ELF-1 (cell line): ENCODE measurements at places on chromosomes 1 and 21.

DNA sequence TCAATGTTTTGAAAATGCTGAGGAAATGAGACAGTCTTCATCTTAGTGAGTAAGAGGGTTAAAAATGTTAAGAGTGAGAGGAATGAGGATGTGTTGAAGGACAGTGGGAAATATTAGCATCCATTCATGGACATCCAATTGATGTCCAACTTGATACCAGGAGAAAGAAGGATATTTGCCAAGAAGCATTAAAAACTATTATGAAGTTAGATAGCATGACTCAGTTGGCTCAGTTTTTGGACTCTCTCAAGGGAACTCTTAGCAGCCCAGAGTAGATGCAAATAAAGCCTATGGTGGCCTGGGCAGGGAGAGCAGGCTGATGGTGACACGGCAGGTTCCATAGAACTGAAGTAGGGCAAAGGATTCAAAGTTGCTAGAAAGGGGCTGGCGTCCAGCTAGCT is 171.0 kb downstream of the ZZZ3 start:
- no peak for DNase-seq

GRCh38 chr1:22685591-22686059 is 25.0 kb upstream of the EPHB2 start:
- peak; percentile 58 for DNase-seq

- DNase-seq: no peak
Measured at GRCh38 chr1:156157506-156157905, 4.1 kb downstream of the SEMA4A start.

GRCh38 chr1:63524201-63524600 is 876 bp downstream of the EFCAB7 start:
- no peak for DNase-seq

GRCh38 chr21:24367936-24368335 is 1239.3 kb downstream of the MRPL39 start:
- DNase-seq: no peak

DNA sequence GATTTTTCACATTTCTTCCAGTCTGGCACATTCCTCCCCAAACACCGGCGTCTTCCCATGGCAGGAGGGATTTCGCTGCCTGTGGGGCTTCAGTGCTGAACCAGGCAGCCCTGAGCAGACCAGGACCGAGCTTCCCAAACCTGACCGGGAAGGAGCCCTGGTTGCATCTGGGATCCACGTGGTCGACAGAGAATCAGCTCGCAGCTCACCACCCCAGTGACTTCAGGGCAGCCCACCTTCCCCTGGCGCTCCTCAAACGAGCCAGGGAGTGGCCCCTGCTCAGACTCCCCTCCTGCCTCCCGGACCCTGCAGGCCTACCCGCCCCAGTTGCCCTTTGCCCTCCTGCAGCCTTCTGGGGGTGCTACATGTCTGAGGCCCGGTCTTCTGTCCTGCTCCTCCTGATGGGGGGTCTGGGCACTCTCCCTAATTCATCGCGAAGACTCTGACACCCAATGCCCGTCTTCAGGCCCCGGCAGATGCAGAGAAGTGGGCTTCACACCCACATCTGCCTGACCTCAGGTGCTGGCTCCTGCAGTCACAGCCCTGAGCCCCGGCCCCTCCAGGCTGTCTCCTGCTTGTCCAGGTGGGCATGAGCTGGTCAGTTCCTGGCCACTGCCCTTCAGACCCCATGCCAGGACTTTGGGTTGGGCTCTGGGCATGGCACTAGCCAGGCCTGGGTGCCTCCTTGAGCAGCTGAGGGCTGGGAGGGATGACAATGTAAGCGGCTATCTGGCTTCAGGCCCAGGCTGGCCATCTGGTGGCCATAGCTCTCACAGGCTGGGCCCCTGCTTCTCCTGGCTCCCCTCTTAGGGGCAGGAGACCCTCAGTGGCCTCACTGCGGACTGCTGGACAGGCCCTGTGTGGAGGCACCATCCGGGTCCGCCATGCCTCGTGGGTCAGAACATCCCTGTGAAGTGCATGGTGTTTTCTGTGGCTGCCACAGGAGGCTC is 26.1 kb upstream of the PRSS38 start:
- peak; percentile 47 for DNase-seq

- no peak for DNase-seq
Measured at GRCh38 chr1:213720032-213720431, 267.7 kb upstream of the PROX1 start.

GRCh38 chr1:192756314-192756713 is 52.5 kb upstream of the RGS2 start:
- DNase-seq: no peak

GRCh38 chr1:107555578-107555977 is 409.4 kb downstream of the VAV3 start:
- DNase-seq: no peak

DNA sequence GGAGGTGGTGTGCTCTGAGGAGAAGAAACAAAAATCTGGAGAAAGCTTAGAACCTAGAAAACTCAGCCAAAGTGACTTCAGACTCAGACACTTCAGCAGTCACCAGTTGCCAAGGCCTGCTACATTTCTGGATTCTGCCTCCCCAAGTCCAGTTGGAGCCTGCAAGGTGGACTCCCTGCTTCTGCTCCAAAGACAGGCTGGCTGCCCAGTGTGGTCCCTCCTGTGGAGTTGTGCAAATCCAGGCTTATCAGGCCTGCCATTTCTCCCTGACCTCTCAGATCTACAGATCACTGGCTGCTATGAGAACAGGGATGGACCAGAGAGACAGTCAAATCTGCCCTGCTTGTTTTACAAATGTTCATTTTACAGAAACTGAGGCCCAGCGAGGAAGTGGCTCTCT is 9.9 kb downstream of the CACHD1 start:
- no peak for DNase-seq

GRCh38 chr1:160397651-160398050 is 2.7 kb upstream of the VANGL2 start:
- no peak for DNase-seq

DNA sequence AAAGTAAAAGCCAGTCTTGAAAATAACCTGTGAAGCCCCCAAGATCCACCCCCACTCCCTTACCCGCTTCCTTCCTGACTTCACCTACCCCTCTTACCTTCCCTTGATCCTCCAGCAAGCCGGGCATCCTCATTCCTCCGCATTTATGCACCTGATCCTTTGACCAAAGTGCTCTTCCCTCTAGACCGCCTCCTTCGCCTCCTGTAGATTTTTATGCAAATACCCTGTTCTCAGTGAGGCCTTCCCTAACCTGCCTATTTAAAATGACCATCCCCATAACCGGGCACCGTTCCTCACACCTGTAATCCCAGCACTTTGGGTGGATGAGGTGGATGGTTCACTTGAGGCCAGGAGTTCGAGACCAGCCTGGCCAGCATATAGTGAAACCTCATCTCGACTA is 1.1 kb upstream of the NENF start:
- DNase-seq: peak; percentile 24

DNA sequence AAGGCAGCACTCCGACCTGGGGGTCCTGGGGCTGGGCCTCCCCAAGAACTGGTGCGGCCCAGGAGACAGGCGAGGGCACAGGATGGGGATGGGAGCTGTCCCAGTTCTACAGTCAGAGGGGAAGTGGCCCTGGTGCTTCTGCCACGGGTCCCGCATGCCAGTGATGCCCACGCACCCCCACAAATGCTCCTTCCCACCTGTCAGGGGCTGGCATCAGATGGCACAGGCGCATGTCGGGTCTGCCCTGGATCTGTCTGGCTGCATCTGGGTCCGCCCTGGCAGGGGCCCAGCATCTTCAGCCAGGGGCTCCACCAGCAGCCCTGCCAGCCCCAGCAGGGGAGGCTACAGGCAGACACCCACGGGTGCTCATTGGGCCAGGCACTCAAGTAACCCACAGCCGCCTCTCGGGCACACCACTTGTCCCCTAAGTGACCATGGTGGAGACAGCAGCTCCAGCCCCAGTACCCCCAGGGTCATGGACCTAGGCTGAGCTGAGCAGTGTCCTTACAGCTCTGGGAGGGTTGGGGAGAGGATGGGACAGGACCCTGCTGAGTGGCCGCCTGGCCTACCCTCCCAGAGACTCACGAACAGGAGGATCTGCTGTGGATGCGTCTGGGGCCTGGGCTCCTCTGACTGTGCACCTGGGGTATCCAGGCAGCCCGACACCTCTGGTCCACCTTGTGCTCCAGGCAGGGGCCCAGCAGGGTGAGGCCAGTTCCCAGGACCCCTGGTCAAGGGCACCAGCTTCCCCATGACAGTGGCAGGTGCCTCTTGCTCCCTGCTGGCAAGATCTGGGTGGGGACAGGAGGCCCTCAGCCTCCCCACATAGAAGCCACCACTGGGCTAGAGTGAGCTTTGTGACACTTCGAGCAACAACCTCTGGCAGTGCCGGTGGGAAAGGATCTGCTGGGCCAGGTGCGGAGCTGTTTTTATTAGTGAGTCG is 5.4 kb downstream of the SMIM1 start:
- no peak for DNase-seq

- DNase-seq: no peak
Measured at GRCh38 chr1:98674075-98674781, 12.7 kb downstream of the SNX7 start.

GRCh38 chr1:230994860-230995259 is 16.0 kb downstream of the ARV1 start:
- DNase-seq: no peak
